ENCODE measurements at places on chromosomes 3 and 15.
A peak's percentile ranks its signal among the peaks of the same experiment; 100 is the strongest.

- no peak for DNase-seq
Measured at GRCh38 chr3:181362378-181362777, 349.3 kb upstream of the SOX2 start.

- DNase-seq: no peak
Measured at GRCh38 chr3:161401389-161401788, 30.1 kb upstream of the SPTSSB start.

DNA sequence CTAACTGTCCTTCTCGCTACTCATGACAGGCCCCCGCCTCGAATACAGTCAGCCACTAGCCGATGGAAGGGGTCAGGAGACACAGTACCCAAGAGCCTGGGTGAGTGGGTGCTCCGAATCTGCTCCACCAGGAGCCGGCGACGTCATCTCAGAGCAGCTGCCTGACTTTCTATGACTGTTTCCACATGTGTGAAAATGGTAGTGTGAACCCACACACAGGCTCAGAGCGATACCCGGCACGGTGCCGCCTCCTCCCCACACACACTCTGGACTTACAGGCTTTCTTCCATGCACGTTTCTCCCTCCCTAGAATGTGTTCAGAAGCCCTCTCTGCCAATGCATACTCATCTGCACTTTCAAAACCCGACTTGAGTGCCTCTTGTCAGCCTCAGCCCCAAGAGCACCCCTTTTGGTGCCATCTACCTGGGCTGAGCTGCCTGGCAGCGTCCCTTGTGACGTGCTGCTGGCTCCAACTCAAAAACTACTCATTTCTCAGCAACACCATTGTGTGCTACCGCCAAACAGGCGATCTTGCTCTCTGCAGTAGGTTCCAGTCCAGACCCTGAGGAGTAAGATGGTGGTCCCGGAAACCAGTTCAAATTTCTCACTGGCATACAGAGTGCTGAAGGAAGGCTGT, 29.7 kb downstream of the VGLL4 start:
- no peak for DNase-seq

- no peak for DNase-seq
Measured at GRCh38 chr15:73979636-73980035, 12.5 kb downstream of the STOML1 start.

DNA sequence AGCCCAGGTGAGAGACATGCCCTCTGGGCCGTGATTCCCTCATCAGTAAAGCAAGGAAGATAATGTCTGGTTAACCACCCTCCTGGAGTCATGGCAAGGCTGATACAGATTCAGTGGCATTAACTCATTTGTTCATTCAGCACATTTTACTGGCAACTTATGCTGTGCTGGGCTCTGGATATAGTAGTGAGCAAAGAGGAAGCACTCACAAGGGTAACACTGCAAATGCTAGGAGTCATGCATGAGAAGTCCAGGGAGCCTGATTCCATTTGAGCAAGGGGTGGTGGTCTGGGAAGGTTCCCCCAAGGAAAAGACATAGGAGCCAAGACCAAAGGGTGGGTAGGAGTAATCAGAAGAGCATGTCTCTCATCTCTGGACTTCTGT, 50.2 kb downstream of the SMAD3 start:
- peak; percentile 12 for DNase-seq

- DNase-seq: peak; percentile 82
Measured at GRCh38 chr15:63277038-63277892, at the start of gene APH1B. Gene APH1B (plus strand): TSS chr15:63277605. CDS start chr15:63277624, 19 bp downstream.
